SW480 (cell line): ENCODE measurements at places on chromosomes 6 and 20.

- no peak for DNase-seq
These were observed 17.2 kb upstream of the SCML4 start for GRCh38 chr6:107841275-107841670.

DNA sequence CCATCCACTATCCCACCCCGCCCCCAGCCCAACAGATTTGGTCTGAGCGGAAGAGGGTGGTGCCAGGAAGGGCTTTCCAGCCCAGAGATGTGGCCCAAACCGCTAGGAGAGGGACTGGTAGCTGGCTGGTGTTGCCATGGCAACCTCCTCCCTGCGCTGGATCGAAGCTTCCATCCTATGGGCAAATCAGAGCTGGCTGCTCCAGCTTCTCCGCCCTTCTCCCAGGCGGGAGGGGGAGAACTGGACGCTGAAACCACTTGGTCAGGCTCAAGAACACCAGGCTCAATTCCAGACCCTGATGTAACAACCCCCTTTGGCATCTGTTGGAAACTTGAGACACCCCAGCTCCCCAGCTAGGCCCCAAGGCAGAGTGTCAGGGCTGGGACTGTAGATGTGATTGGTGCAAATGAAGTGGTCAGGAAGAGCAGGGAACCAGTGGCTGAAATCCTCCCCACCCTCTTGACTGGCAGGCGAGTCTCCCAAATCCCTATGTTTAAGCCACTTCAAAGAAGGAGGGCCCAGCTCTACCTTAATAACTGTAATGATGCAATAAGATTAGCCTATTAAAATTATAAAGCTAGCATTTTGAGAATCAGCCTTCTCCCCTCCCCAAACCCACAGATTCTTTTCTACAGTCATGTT, 4.2 kb downstream of the RIMS4 start:
- peak; percentile 53 for DNase-seq

DNA sequence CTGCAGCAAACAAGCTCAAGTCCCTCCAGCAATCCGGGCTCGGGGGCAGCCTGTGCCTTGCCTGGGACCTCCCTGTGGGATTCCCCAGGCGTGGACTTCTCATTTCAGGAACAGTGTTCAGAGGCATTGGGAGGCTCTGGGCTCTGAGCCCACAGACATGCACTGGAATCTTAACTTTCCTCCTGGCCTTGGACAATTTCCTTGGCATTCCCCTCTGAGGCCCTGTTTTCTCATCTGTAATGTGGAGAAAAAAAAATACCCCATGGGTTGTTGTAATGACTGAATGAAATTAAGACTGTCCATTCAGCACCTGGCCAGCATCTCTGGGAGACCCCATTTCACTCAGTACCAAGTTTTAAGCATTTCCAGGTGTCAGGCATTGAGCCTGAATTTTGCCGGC, 17.6 kb downstream of the BPIFB4 start:
- DNase-seq = no peak

- DNase-seq = no peak
These were observed 11.5 kb downstream of the SPAG4 start for GRCh38 chr20:35627121-35627520.

- no peak for DNase-seq
These were observed 36.8 kb downstream of the PTPRK start for GRCh38 chr6:128483472-128484135.

- DNase-seq = no peak
These were observed 2.1 kb downstream of the TSPYL4 start for GRCh38 chr6:116251568-116252384.

GRCh38 chr20:1718604-1719384, 61.2 kb upstream of the SIRPG start:
- DNase-seq = no peak
